ENCODE measurements at places on chromosomes 2 and 18.

- DNase-seq: no peak
Measured at GRCh38 chr18:24790347-24790746, 329.9 kb downstream of the HRH4 start.

DNA sequence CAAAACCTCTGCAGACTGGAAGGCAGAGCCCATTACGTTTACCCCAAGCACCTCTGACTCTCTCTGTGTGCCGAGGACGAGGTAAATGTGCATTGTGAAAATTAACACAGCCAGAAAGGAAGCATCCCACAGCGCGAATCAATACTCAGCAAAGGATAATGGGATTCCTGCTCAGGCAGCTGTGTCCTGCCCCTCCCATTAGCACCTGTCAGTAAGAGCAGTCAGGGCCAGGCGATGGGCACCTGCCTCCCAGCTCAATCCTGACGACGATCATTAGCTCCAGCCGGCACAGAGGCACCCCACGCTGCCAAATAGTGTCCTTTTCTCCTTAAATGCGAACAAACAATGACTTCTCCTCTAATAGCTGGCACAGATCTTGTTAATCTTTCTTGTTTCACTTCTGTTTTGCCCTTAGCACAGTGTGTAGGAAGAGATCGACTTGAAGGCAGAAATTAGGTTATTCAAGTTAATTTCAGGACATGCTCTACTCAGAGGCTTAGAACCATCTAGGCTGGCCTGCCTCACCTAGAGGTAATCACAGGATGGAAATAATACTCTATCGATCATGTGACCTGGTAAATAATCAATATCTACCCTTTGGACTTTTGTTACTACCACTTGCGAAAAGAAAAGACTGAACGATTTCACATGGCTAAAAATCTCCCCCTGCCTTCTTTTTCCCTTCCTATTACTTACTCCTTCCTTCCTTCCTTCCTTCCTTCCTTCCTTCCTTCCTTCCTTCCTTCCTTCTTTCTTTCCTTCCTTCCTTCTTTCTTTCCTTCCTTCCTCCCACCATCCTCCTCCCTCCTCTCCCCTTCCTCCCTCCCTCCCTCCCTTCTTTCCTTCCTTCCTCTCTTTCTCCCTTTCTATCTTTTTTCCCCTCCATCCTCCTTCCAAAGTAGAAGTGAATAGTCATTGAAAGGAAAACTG lies 487.9 kb upstream of the ID2 start:
- no peak for DNase-seq

DNA sequence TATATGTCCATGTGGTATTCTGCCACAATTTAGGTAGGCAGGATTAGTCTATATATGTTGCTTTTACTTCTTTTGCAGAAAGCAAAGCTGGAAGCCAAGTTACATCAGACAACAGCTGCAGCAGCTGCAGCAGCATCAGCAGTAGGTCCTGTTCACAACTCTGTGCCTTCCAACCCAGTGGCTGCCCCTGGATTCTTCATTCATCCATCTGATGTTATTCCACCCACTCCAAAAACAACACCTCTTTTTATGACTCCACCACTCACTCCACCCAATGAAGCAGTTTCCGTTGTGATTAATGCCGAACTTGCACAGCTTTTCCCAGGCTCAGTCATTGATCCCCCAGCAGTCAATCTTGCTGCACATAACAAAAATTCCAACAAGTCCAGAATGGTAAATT lies 107.6 kb downstream of the BIRC6 start:
- no peak for DNase-seq

DNA sequence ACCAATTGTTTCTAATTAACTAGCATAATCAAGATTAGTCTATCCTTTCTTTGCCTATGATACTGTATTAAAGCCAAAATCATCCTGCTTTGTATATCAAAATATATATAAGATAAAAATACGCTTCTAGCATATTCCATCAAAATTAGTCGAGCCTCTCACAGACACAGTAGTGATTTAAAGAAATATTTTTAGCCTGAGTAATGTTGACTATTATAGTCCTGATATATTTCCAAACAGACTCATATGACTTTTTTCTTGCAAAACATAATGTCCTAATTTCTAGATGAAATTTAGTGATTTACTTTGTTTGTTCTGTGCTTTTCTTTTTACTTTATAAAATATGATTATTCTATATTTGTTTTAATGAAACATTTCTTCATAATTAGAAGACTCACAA lies 30.9 kb downstream of the FAP start:
- no peak for DNase-seq

DNA sequence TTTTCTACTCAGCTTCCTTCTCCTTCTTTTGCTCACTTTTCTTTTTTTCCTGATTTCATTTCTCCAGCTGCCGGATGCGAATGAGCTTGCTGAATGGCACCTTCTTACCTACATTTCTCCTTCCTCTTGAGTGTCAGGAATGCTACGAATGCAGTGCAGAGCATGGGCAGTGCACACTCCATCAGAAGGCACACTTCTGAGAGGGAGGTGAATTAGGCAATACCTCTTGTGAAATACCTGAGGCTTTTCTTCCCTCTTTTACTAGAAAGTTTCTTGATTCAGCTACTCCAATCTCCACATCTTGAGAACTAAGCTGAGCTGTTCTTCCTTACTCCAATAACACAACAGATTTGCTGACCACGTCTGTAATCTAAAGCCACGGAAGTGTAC lies 51.1 kb downstream of the PLEKHM3 start:
- no peak for DNase-seq

DNA sequence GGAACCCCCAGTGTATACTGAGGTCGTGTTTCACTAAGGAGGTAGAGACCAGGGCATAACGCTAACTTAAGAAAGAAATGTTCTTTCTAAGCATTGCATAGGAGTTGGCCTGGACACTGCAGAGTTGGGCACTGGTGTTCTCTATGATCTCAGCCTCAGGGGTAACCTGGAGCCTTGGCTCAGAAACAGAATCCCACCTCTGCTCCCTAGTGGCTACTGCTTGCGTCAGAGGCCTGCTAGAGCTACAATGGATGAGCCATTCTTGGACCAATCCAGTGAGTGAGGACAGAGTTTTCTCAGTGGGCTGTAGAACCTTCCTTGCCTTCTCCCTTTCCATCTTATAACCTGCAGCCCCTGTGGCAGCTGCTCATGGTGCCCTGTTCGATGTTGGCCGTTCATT lies 324.4 kb upstream of the CELF4 start:
- DNase-seq: no peak

GRCh38 chr2:100702438-100703109 lies 117.4 kb upstream of the NPAS2 start:
- no peak for DNase-seq

DNA sequence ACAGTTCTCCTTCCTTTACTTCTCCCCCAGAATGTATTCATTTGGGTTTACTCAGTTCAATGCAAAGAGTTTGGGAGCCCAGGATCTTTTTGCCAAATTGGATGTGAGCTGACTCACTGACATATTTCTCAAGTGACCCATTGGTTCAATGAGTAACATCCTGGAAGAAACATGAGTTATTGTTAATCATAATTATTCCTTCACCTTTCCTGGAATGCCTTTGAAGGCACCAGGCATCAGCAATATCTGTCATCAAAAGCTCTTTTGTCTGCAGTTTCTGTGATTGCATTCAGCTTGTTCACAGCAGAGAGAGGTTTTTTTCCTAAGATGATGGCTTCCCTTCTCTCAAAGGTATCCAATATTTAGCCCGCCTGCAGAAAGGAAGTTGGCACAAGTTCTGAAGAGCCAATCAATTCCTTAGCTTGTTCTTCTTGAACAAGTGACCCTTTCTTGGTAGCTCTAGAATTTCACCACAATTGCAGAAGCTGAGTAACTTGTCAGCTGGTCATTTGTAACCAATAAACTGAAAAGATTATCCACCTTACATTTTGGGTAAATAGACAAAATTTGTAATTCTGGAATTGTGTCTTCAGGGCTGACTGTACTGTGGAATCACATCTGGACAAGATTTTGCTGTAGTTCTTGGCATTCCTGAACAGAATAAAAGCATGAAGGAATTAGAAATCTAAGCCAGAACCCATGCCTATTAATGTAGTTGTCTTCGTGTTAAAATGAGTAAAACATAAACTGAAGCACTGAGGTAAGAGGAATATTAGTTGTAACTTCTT lies 72.2 kb upstream of the TMEM17 start:
- no peak for DNase-seq
